ENCODE measurements at places on chromosomes 7 and 10.

DNA sequence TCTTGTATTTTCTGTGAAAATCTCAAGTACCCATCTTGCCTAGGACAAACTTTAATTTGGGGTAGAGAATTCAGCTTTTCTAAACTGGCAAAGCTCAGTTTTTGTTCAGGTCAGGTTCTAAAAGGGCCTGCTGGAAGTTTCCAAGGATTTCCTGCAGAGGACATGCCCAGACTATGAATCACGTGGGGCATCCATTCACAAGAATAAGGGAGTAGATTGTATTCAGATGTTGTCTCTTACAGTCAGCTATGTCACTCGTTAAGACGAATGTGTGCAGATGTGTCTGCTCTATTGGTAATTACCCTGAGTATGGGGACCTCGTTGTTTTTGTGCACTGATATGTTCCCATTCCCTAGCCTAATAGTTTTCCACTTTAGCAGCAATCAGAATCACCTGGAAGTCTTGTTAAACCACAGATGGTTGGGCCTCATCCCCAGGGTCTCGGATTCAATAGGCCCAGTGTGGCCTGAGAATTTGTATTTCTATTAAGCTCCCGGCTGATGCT is 81.0 kb upstream of the ITPRID1 start:
- DNase-seq = no peak

DNA sequence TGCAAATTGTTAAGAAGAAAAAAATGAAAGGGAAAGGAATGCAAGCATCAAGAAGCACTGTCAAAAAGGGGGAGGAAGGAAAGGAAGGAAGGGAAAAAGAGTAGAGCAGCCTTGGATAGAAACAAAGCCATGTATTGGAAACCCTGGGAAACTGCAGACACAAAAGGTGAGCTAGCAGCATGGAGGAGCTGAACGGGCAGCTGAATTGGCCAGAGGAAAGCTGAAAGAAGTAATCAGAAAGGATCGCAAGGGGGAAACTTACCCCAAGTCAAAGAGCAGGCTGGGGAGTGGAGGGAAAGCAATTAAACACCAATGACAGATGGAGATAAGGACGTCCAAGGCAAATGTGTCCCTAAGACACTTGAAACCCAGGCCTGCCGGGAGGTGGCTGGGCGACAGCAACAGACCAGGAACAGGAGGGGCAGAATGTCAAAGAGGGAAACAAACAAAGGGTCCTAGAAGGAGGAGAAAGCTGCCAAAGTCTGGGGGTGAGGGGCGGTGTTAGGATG is 93.8 kb upstream of the SVIL start:
- DNase-seq = no peak

DNA sequence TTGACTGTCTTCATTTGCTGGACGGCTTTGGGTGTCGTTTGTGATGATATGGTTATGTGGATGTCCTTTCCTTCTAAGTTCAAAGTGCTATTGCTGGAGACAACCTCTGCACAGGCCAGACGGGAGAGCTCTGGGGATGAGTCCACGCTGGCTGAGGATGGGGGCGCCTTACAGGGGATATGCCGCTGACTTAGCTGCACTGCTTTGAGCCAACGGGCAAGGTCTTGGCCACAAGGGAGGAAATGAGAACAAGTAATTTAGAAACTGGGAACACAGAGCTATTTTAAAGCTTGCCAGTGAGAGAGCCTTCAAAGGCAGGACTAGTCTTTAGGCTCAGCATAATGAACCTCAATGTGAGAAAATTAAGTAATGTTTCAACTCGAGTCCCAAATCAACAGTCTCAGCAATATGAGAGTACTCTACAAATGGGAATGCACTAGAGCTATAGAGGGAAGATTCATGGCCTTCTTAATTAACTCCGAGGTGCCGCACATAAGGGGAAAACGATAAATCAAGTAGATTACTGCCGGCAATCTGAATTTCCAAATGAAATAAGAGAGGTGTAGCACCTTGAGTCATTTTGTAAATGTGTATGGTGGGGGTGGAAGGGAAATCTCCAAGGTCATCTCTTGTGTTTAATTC is 209.3 kb downstream of the JAZF1 start:
- no peak for DNase-seq

DNA sequence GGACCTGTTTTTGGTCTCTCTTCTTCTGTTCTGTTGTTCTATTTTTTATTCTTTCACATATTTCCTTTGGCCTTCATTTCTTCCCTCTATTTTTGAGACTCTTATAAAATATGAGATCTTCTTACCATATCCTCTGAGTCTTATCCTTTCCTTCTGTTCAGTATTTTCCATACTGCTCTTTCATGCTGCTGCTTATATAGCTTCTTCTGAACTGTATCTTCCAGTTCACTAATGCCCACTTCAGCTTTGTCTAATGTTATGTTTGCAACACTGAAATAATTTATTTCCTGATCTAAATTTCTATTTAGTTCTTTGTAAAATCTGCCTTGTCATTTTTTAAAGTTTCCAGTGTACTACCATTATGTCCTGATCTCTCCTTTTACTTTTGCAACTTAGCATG is 12.8 kb downstream of the TMEM168 start:
- DNase-seq = no peak

All from stimulated activated CD4-positive, alpha-beta T cell treated with anti-CD3 and anti-CD28 coated beads, Interleukin-15, amount 100 ng/mL, for 1 hour (primary cell).